Activated CD4-positive, alpha-beta T cell treated with anti-CD3 and anti-CD28 coated beads for 1 hour (primary cell): ENCODE measurements at places on chromosomes 12 and 14.
A peak's percentile ranks its signal among the peaks of the same experiment; 100 is the strongest.

DNA sequence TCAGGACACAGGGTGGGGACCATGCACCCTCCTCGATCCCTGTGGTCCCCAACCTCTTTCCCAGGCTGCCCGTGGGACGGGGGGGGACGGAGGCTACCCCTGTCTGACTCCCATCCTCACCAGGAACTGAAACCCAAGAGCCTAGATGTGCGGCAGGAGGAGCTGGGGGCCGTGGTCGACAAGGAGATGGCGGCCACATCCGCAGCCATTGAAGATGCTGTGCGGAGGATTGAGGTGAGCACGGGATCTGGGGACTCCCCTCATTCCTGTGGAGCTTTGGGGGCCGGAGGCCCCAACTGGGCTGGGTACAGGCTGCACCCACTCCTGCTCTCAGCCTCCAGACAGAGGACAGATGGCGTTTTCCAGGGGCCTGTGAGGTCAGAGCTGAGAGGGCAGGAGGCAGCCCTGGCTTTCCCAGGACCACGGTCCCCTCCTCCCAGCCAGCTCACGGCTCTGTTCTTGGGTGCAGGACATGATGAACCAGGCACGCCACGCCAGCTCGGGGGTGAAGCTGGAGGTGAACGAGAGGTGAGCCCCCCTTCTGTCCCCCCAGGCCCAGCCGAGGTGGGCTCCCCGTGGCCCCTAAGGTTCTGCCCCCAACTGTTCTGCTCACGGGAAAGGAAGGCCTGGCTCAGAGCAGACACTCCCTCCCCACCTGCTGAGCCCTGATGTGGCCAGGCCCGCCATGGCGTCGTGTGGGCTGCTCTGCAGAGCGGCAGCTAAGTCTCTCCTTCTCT, 24.2 kb downstream of the HIP1R start:
- no peak for DNase-seq

DNA sequence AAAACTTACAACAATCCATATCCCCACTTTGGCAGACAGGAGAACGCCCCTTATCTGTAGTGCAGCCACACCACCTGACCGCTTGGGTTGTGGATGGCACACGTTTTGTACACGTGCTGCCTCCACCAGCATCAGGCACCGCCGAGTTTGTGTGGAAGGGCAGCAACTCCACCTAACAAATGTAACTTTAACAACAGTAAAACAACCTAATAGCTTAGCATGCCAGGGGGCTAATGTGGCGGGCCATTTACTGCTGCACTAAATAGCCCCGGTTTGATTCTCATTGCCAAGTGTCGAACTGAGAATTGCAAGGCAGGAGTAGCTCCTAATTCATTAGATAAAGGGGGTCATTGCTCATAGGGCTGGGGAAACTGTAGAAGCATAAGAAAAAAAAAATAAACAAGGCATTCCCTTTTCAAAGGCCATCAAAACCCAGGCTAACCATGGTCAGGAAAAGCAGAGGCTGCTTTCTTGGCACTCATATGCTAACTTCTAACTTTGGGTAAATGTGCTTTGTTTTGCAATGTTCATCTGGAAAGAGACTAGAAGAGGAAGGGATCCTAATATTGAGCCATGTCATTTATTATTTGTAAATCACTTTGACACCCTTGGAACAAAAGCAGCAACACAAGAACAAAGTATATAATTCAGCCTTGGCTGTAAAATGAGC, 279.7 kb upstream of the SOX5 start:
- no peak for DNase-seq

- DNase-seq, result no peak
Measured at GRCh38 chr14:37508503-37508902, 86.5 kb downstream of the FOXA1 start.

GRCh38 chr14:20618271-20618749, 23.2 kb downstream of the OR6S1 start:
- no peak for DNase-seq

GRCh38 chr14:44404036-44404435, 103.0 kb downstream of the FSCB start:
- no peak for DNase-seq

DNA sequence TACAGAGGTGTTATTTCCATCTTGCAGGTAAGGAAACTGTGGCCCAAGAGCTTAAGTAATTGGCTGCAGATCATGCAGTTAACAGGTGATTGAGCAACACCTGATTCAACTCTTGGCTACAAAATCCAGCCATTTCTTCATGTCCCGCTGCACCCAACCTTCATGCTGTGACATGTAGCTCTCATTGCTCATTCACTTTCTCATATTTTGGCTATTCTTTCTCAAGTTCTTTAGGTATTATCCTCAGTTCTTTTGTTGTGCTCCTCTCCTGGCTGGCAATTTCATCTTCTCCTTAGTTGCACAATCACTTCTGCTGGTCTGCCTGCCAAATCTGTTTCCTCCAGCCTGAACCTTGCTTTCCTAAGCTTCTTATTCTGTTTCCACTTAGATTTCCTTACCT, 300.8 kb downstream of the SSPN start:
- DNase-seq, result no peak

- no peak for DNase-seq
Measured at GRCh38 chr14:80208461-80208860, 2.8 kb downstream of the DIO2 start.

- no peak for DNase-seq
Measured at GRCh38 chr12:51941604-51942003, 9.9 kb upstream of the ACVR1B start.

DNA sequence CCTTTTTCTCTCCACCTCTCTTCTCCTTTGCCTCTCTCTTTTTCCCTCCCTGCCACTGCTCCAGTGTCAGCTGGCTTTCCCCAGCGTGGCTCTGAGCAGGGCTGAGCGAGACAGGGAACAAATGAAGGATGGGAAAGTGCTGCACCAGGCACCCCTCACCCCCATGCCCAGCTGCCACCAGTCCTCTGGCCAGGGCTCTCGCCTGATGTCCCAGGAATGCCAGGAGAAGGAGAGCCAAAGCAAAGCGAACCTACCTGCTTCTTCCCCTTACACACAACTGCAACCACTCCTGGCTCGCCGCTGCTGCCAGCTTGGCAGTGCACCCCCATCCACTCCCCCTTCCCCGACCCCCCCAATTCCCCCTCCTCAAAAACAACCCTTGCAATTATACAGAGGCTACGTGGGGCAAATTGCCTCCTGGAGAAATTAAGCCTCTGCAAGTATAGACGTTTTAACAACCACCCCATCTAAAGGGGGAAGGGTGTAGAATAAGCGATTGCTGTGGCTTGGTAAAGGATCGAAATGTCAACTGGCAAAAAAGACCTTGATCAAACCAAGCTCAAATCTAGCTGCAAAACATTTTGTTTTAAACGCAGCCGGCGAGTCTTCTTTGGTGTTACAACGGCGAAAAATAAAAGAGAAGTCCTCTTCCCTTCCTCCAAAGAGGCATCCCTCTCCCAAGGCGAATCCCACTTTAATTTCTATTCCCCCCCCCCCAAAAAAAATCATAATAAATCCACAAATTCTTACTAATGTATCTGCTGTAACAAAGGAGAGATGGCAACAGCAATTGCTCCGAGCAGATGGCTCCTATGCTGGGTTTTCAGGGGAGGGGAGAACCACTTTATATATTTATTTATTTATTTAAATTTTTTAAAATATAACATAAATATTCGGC, 2.9 kb downstream of the BCL11B start:
- no peak for DNase-seq

DNA sequence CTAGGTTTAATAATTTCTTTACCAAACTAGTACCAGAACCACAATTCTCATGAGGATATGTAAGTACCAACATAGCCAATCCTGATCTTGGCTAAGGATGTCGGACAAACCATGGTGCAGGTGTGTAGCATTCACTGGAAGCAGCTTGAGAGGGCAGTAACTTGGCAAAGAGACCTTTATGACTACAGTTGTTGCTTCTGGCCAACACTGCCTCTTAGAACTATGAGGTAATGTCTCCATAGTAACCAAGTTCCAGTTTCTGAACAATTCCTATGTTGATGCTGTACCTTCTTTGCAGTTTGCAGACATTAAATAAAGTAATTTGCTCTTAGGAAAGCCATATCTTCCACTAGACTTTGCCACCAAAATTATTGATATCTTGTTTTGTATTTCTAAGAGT, at the start of gene LMNTD1:
Gene LMNTD1 (minus strand): TSS at position 186 of the 400 bp plus-strand sequence. CDS start 324 bp downstream, outside the sequence.
- no peak for DNase-seq

DNA sequence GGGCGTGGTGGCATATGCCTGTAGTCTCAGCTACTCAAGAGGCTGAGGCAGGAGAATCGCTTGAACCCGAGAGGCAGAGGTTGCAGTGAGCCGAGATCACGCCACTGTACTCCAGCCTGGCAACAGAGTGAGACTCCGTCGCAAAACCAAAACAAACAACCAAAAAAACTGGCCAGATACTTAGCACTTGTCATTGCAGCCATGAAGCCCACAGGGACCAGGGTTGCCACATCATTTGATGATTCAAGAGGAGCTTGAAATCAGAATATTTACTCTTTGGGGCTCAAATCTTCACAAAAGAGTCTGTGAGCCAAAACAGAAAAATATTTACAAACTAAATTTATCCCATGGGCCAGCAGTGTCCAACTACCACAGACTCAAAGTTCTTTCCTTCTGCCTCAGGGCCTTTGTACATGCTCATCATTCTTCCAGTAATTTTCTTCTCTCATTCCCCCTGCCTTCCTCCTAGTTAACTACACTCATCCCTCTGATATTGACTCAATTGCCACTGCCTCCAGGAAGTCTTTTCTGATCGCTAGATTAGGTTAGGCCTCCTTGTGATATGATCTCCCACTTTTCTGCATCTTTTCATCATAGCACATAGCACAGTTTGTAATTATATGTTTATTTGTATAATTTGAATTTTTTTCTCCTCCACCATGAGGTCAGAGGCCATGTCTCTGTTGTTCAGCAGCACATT, 130.8 kb upstream of the PLEKHG7 start:
- DNase-seq, result no peak

- DNase-seq, result no peak
Measured at GRCh38 chr12:48356041-48356768, 5.5 kb upstream of the ZNF641 start.

DNA sequence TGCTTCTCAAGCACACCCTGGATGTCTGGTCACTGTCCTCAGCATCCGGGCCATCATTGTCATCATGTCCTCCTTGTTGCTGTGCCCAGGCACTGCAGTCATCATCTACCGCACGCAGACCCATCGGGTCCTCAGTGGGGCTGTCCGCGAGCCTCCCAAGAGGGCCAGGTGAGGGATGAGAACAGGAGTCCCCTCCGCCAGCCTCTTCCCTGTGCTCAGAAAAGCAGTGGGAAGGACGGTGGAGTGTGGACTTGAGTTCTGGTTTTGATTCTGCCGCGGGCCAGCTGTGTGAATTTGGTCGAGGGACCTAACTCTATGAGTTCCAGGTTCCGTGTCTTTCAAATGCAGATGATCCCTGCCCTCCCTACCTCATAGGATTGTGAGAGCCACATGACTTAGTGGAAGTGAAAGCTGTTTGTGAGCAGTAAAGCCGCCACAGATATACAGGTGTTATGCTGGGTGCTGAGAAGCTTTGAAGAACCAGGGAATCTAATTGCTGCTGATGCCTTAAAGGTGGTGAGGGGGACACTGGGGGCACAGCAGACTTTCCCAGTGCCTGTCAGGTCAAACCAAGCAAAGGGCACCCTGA, 122.9 kb upstream of the RAP1B start:
- DNase-seq, result no peak

DNA sequence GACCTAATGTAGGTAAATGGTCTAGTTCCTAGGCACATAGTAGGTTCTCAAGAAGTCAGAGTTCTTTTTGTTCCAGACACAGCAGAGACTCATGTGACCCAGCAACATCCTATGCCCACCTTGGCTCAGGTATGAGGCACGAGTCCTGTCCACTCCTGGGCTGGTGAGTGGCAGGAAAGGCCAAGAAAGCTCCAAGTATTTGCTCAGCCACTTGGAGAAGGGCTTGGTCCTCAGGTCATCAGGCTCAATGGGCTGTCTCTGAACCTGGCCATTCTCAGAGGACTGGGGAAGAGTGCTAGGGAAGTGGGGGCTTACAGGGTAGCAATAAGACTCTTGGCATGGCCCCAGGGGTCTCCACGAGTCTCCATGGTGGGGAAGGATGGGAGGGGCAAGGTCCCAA, 253.1 kb downstream of the NTF3 start:
- no peak for DNase-seq

DNA sequence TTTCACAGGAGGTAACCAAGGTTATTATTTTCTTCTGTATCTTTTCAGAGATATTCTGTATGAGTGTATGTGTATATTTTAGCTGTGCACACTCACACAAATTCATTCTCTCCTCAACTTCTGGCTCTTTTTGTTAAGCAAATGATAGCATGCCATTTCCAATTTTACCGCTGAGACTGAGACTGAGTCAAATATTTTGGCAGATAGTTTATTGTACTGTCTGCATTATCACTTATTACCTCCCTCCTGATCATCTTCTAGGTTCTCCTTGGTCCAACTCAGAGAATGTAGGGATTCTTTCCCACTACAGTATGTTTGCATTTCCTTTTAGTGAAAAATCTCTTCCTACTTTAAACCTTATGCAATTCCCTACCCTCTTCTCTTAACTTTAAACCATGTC, 33.3 kb downstream of the DACT1 start:
- DNase-seq, result no peak

GRCh38 chr12:91074851-91075250, 17.0 kb upstream of the KERA start:
- DNase-seq, result no peak

GRCh38 chr12:112294793-112295192, 87.4 kb downstream of the HECTD4 start:
- no peak for DNase-seq

GRCh38 chr12:80701388-80701787, 6.0 kb upstream of the MYF6 start:
- no peak for DNase-seq

GRCh38 chr14:106417224-106418049, 891.1 kb downstream of the TMEM121 start:
- peak; percentile 67 for DNase-seq

GRCh38 chr12:52078276-52078675, 1.2 kb upstream of the SMIM41 start:
- no peak for DNase-seq
